CD8-positive, alpha-beta T cell (primary cell): ENCODE measurements at places on chromosomes 12 and 14. TPM values are rescaled to one million over a fixed set of nuclear protein-coding genes. Genes with fewer than 3 reads are reported as not detected.

ADSS1 gene
- total RNA-seq, result 3.5 TPM

GLI1 gene
- total RNA-seq, result 1.2 TPM

OAS3 gene
- 7.7 TPM for total RNA-seq

HHIPL1 gene
- 0.11 TPM for total RNA-seq

TAS2R42 gene
- not detected for total RNA-seq

STXBP6 gene
- not detected for total RNA-seq

ATL1 gene
- 1.4 TPM for total RNA-seq

OSBPL8 gene
- 112 TPM for total RNA-seq

EFS gene
- total RNA-seq, result not detected

FGF6 gene
- total RNA-seq, result not detected

KRT75 gene
- total RNA-seq, result not detected

INSM2 gene
- total RNA-seq, result not detected

KRT72 gene
- total RNA-seq, result 5.8 TPM

TNFAIP2 gene
- total RNA-seq, result 0.44 TPM

GPHN gene
- total RNA-seq, result 9.3 TPM

RACGAP1 gene
- 2.8 TPM for total RNA-seq

LRRK2 gene
- 0.33 TPM for total RNA-seq

TUNAR gene
- not detected for total RNA-seq

TAS2R30 gene
- 3.3 TPM for total RNA-seq

AQP2 gene
- not detected for total RNA-seq

MAP1LC3B2 gene
- 1.3 TPM for total RNA-seq

MIP gene
- total RNA-seq, result not detected

KRT80 gene
- not detected for total RNA-seq

DHRS4 gene
- 6.8 TPM for total RNA-seq

PTPN21 gene
- not detected for total RNA-seq

ACSM4 gene
- total RNA-seq, result not detected

SIX6 gene
- total RNA-seq, result not detected
